ENCODE measurements at places on chromosomes 4 and X.

GRCh38 chrX:72003811-72004750 lies 93.4 kb downstream of the NHSL2 start:
- peak; percentile 38 for DNase-seq

DNA sequence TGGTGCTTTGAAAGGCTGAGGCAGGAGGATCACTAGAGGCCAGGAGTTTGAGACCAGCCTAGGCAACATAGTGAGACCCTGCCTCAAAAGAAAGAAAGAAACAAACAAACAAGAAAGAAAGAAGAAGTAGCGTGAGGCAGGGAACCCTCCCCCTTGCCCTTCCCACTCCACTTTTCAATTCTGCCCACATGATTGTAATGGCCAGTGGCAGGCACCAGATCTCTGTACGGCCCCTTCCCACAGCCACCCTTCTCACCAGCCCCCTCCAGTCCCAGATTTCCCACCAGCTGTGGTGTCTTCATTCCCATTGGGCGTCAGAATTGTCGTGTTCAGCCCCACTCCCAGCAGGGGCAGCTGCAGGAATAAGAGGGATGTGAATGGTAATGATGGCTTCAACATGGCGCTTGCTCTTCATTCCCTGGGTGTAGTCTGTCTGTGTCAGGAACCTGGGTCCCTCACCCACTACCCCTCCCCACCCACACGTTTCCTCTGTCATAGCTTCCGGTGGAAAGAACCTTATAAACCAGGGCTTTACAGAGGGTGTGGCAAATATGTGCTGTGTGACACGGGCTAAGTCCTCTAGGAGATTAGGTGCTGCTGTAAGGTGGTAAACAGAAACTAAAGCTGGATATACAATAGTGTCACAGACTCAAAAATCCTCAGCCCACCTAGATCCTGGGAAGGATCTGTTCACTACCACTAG lies at the start of gene IL2RG:
Gene IL2RG (minus strand): TSS at position 437 of the 703 bp plus-strand sequence. CDS start 38 bp downstream, at position 399.
- DNase-seq = peak; percentile 13

DNA sequence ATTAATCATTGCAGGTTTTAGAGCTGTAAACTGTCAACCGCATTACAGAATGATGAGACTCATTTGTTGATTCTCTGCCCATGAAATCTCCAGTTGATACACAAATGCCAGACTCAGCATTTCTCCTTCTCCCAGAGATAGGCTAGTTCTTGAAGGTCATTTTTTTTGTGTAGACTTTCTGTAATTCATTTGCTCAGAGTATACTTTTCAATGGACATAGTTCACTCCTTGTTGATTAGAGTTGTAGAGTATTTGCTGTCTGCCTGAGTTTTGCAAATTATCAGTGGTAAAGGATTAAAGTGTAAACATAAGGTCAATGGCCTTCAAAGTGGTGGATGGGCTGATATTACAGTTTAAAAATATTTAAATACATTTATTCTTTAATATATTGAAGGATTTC lies 15.2 kb upstream of the ALB start:
- no peak for DNase-seq

DNA sequence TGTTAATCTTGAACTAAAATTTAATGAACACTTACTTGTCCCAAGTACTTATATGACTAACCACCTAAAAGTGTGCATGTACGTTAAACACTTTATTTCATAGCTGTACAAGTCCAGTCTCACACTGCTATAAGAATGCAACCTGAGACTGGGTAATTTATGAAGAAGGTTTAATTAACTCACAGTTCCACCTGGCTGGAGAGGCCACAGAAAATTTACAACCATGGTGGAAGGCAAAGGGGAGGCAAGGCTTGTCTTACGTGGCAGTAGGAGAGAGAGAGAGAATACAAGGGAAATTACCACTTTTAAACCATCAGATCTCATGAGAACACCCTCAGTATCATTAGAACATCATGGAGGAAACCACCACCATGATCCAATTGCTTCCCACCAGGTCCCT lies 748.7 kb upstream of the HS3ST1 start:
- DNase-seq = no peak

- DNase-seq = peak; percentile 2
These were observed at the start of gene UGT2A3 for GRCh38 chr4:68951078-68951805. Gene UGT2A3 (minus strand): TSS chr4:68951804. CDS start chr4:68951760, 44 bp downstream.

GRCh38 chr4:146054676-146055075 lies 116.1 kb upstream of the ZNF827 start:
- no peak for DNase-seq

- DNase-seq = no peak
These were observed 291.2 kb upstream of the PPARGC1A start for GRCh38 chr4:24181005-24181404.

DNA sequence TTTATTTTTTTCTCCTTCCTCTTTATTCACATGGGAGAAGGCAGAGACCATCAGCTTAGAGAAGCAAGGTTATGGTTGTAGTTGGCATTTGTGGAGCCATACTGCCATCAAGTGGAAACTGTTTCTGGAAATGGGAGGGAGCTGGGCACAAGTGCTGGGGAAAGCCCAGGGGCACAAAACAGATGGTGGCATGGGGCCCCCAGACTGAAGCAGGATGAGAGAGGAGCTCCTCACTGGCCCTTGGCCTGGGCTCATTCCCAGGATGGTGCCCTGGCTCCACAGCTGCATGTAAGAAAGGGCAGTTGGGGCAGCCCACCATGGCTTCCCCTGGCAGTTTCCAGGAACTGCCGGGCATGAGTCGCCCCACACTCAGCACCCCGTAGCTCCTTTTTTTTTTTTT lies 59.2 kb downstream of the NBDY start:
- no peak for DNase-seq

GRCh38 chrX:52166840-52167239 lies 17.8 kb upstream of the MAGED4 start:
- DNase-seq = no peak

GRCh38 chr4:37487668-37488067 lies 198.5 kb downstream of the RELL1 start:
- DNase-seq = no peak

DNA sequence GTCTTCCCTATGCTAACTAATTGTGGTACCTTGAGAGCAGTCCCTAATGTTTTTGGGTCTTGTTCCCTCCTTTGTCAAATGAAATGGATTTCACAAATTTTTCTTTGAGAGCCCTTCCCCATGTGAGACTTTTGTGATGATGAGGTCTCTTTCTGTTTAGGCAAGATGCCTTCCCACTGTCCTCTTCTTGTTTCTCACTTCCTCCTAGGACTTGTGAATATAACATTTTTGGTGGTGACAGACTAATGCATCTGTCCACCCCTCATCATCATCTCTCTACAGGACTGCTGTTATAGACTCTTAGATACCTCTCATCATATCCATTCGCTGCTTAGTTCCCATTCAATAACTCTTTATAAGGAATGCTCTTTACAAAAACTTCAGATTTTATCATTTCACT lies 8.7 kb upstream of the ANK2 start:
- DNase-seq = no peak

DNA sequence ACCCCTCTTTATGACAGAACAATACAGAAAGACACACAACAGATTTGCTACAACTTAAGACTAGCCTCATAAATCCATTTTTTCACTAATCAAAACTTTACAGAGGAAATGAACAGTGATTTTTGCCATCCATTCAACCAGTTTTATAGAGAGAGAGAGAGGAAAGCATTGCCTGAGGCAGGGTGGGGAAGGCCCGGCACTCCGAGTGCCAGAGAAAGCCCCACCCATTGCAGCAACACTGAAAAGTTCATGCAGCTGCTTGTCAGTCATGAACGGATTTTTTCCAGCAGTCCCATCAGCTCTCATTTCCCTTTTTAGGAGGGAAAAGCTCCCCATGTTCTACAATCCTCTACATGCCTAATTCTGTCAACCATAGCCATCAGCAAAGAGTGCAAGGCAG lies 236.9 kb downstream of the CHIC1 start:
- DNase-seq = no peak

- DNase-seq = no peak
These were observed 4.9 kb downstream of the DCAF16 start for GRCh38 chr4:17805580-17806155.

DNA sequence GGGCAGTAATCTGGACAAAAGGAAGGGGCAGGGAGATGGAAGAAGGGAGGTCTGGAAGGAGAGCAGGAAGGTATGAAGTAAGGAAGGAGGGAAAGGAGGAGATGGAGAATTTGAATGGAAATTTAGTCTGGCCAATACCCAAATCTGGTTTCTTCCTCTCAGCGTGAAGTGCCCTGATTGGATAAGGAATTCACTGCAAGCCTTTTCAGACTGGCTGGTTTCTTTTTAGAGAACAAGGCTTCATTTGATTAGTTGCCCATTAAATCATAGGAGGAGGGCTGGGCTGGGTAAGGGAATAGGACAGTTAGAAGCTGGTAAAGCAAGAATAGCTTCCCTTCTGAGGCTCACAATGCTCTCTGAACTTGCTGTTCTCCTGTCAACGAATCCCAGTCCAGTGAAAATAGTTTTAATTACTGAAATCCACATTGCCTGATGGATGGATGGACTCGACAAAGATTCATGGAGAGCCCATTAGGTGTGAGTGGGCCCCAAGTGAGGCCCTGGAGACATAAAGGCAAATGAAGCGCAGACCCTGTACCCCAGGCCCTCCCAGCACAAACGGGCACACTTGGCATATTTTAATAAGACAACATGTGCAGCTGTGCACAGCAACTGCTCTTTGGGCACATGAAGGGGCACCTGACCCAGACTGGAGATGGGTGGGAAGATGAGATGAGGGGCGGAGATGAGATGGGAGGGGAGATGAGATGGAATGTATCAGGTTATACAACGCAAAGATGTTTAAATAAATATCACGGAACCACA lies 347.1 kb upstream of the GATB start:
- no peak for DNase-seq

GRCh38 chr4:107740950-107741701 lies 21.1 kb upstream of the PAPSS1 start:
- peak; percentile 28 for DNase-seq

DNA sequence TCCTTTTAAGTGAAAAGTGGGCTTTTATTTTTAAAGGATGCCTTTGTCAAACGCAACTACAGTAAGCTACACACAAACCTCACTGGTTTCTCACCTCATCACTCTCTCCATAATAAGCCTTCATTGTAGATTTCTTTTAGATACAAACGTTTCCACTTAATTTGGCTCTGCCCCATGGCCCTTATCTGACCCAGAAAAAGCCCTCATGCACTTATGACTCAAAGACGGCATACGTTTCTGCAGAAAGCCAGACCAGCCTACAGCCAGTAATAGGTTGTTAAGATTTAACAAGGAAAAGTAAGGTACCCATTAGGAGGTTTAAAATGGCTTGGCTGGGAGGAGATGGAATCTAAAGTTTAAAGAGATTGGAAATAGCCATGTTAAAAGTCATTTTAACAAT lies 914.6 kb upstream of the INTU start:
- peak; percentile 45 for DNase-seq

GRCh38 chr4:172978848-172979247 lies 189.8 kb upstream of the GALNT7 start:
- DNase-seq = no peak

GRCh38 chrX:136850441-136851175 lies 29.9 kb downstream of the RBMX start:
- DNase-seq = no peak

DNA sequence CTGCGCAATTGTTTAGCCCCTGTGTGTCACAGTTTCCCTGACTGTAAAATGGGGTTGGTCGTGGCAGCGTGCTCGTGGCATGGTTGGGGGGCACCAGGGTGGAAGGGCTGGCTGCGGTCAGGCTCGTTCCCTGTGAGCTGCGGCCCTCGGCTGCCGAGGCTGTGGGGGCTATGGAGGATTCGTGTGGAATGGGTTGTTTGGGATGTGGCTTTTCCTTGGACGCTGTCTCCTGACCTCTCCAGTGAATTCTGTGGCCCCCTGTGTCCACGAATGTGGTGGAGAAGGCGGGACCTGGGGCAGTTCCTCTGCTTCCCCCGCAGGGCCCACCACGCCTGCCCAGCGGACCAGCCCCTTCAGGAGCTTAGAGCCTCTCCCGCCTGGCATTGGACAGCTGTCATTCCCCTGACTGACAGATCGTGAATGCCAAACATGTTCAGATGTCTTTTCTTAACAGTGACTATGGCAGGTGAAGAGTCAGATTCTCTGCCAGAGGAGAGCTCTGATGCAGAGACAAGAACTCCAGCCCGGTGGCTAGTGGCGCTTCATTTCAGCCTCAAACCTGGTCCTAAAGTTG lies 17.2 kb upstream of the HGFAC start:
- no peak for DNase-seq

- DNase-seq = peak; percentile 20
These were observed 235.2 kb upstream of the ANKRD50 start for GRCh38 chr4:124947622-124948265.

GRCh38 chr4:99324979-99325378 lies 3.8 kb upstream of the ADH1B start:
- DNase-seq = peak; percentile 3

GRCh38 chr4:58093352-58093751 lies 983.2 kb upstream of the IGFBP7 start:
- DNase-seq = no peak

DNA sequence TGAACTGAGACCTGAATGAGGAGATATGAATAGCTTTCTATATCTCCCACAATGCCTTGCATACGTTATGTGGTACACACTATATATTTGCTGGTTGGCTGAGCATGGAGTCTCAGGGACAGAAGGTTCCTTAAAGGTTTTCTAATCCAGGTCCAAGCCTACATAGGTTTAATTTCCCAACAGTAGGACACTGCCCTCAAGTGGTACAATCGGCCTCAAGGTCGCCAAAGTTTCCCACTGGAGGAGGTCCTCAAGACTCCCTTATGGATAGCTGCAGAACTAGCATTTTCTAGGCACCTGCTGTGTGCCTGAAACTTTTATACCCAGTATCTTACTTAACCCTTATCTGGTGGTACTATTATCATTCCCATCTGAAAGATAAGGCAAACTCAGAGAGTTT lies 21.0 kb upstream of the EFNB1 start:
- peak; percentile 52 for DNase-seq

- DNase-seq = peak; percentile 7
These were observed 162.8 kb downstream of the WDFY3 start for GRCh38 chr4:84803720-84804119.

DNA sequence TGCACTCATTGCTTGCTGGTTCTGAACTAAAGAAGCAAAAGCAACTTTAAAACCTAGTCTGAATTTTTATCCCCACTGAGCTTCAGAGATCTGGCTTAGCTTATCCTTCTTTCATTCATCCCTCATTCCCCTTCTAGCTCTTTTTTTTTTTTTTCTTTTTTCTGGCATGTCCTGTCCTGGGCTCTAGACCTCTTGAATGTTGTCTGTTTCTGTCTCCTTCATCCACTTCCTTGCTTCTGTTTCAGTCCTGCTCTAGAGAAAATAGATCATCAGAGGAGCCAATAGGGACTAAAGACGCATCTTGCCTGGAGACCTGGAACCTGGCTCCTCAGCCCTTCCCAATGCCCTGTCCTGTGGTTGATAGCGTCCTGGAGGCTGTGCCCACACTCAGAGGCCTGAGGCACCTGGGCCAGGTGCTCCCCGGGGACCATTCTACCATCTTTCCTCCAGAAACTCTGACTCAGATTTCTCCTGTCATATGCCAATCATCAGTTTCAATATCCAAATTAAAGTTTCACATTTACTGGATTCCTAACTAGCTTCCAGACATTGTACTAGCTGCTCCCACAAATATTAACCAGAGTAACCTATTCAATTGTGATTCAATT lies 115.7 kb upstream of the GATB start:
- no peak for DNase-seq

DNA sequence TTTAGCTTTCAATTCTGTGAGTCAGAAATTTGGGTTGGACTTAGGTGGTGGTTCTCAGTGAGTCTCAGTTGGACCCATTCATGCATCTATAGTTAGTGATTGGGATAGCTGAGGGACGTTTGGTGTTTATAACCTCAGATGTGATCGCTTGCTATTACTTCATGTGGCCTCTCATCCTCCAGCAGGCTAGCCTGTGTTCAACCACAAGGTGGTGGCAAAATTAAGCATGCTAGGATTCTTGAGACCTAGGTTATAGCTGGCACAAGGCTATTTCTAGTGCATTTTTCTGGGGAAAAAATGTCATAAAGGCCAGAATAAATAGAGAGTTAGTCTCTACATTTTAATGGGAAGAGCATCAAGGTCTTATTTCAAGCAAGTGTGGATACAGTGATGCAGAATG lies 10.9 kb upstream of the GRPR start:
- no peak for DNase-seq

Data from M059J (cell line).